Activated T-helper 17 cell treated with anti-CD3 and anti-CD28 coated beads, Interleukin-2, amount 50 U/mL, for 72 hours (primary cell): ENCODE measurements at places on chromosomes 1 and 21.
A peak's percentile ranks its signal among the peaks of the same experiment; 100 is the strongest.

DNA sequence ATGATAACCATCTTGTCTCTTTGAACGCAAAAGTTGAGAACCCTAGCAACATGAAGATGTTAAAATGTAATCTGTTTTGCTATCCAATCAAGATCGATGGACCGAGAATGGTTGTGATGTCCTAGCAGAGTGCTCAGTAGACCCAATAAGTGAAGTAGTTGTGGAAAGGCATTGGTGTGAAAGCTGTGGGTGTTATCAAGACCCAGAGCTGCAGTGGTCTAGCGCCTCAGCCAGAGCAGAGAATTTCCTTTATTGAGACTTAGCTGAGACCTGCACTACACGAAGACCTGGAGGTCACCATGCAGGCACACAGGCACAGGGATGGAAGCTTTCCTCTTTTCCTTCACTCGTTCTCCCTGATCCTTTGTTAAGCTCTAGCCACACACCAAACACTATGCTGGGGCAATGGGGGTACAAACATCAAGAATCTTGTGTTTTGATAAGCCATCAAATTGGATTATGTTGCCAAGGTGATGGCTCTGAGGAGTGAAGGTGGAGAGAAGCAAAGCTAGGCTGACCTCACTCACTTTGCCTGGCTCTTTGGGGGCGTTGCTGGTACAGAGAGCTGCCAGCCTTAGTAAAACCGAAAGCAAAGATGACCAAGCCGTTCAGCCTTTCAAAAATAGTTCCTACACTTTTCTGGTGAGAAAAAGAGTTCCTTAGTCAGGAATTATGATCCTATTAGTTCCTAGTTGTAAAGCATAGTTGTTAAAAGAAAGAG is 24.1 kb downstream of the METTL13 start:
- peak; percentile 80 for ATAC-seq

- ATAC-seq: no peak
Measured at GRCh38 chr1:94265906-94266305, 28.5 kb upstream of the ARHGAP29 start.

- peak; percentile 54 for ATAC-seq
Measured at GRCh38 chr21:41953831-41954653, at the start of gene C2CD2. TSS of gene C2CD2 (minus strand) at chr21:41954018. CDS start at chr21:41953648, 370 bp downstream.

DNA sequence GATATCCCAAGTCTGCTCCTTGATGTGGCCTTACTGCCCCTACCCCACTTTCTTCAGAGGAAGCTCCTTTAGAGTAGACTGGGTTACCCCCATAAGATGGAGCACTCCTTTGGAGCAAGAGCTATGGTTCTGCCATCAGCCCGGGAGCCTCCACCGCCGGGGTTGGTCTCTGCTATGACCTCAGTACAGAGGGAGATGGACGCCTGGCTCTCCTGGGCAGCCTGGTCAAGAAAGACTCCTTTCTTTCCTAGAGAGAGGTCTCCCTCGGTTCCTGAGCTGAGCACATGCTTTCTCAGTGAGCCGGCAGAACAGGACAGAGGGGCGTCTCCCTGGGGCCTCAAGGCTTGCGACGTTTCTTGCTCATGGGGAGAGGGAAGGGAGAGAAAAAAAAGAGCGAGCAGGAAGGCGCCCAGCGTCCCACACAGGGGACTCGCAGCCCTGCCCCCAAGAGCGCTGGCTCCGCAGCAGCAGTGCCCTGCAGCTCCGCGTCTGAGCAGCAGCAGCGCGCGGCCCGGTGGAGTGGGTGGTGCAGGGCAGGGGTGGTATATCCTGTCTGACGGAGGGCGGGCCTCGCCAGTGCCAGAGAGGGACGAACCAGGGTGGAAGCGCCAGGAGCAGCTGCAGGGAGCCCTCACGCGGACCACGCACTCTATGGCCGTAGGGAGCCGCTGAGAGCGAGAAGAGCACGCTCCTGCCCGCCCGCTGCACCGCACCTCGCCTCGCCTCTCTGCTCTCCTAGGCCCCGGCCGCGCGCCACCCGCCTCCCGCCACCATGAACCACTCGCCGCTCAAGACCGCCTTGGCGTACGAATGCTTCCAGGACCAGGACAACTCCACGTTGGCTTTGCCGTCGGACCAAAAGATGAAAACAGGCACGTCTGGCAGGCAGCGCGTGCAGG is at the start of gene PKP1:
Gene PKP1, plus strand, starts transcription at position 576 of the 899 bp plus-strand sequence. Its CDS starts 197 bp downstream, at position 773.
- peak; percentile 56 for ATAC-seq

- no peak for ATAC-seq
Measured at GRCh38 chr1:95353194-95353593, 119.2 kb downstream of the RWDD3 start.

GRCh38 chr21:33755354-33755753 is 113.1 kb downstream of the ITSN1 start:
- ATAC-seq: no peak

DNA sequence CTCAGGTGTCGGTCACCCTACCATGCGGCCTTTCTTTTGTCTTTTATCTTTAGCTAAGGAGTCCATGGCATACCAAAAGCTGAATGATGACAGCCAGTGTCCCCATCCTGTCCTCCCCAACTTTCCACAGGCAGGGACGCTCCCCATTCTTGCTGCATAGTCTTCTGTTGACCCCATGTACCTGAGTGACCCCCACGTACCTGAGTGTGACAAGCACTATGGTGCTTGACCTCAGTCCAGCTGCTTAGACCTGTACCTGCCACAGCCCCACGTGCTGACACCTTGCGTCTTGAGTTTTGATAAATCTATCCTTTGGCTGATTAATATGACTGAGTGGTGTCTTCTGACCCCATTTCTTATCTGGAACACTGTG is 26.9 kb downstream of the SKI start:
- ATAC-seq: no peak

DNA sequence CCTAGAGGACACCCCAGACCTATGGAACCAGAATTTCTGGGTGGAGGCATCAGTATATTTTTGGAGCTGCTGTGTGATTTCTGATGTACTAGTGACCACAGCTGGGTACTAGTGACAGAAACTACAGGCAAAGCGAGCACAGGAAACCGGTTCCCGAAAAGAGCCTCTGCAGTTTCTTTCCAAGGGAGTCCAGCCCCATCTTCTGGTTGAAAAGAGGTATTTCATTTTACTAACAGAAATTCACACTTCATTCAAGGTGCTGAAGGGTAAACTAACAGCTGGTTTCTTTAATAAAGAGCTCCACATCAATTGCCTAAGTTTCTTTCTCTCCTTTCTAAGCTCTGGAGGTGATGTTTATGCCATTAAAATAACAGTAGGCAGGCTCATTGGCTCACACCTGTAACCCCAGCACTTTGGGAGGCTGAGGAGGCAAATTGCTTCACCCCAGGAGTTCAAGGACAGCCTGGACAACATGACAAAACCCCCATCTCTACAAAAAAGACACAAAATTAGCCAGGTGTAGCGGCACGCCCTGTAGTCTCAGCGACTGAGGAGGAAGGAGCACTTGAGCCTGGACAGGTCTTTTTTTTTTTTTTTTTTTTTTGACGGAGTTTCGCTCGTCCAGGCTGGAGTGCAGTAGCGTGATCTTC is 22.0 kb downstream of the THAP3 start:
- peak; percentile 46 for ATAC-seq

GRCh38 chr1:59414406-59415133 is 117.7 kb downstream of the FGGY start:
- ATAC-seq: no peak

GRCh38 chr1:46587069-46587468 is 17.0 kb downstream of the MKNK1 start:
- ATAC-seq: no peak

DNA sequence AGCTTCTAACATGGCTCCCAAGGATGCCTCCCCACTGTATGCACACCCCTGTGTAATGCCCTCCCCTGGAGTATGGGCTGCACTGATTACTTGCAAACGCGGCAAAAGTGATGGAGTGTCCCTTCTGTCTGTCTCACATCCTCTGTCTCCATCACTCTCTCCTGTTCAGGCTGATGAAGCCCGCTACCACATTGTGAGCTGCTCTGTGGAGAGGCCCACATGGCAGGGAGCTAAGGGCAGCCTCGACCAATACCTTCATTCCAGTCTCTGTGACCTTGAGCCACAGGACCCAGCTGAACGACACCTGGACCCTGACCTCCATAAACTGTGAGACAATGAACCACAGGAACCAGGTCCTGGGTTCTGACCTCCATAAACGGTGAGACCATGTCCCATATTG is 154.1 kb upstream of the ETV3 start:
- no peak for ATAC-seq

- peak; percentile 64 for ATAC-seq
Measured at GRCh38 chr1:167722152-167722869, 529 bp downstream of the MPZL1 start.

DNA sequence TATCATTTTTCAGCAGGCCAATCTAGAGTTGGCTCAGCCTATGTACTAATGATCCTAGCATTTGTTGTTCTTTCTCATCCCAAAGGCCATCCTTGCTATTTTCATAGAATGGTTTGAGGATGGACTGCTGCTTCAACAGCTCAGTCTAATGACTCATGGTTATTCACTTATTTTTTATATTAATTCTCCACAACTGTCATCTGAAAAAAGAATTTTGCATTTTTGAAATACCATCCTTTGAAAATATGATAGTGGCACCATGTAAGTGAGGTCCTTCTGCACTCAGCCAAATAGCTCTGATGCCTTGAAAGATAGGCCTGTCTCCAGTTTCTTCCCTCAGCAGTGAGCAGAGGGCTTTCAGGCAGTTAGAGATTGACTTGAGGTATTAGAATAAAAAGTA is 377.5 kb downstream of the LMO4 start:
- ATAC-seq: no peak

GRCh38 chr1:241926141-241926540 is 31.4 kb upstream of the BECN2 start:
- ATAC-seq: no peak

- peak; percentile 51 for ATAC-seq
Measured at GRCh38 chr1:145845144-145845513, 301 bp upstream of the NUDT17 start.

DNA sequence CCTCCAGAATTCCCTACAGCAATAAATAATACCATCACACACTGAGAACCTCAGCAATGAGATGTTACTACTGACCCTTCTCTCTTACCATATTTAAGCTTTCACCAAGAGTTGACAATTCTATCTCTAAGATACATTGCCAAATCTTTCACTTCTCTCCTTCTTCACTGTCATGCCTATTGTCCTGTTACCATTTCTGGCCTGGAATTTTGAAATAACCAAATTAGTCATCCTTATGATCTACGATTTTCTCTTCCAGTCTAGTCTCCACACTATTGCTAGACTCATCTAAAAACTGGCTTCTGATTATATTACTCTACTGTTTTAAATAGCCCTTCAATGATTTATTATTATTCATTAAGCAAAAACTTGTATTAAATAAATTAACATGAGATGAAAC is 656.1 kb upstream of the ADGRL4 start:
- ATAC-seq: no peak

DNA sequence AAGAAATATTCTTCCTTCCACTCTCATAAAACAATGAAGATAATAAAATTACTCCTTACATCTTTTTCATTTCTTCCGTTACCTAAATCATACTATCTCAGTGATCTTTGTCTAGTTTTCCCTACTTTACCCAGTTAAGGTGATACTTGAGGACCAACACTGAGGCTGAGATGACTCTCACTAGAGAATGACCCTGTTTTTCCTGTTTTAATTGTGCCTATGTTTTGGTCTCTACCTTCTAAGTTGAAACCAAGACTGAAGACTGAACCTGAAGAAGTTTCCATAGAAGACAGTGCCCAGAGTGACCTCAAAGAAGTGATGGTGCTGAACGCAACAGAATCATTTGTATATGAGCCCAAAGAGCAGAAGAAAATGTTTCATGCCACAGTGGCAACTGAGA is 25.1 kb downstream of the AIM2 start:
- ATAC-seq: peak; percentile 24

DNA sequence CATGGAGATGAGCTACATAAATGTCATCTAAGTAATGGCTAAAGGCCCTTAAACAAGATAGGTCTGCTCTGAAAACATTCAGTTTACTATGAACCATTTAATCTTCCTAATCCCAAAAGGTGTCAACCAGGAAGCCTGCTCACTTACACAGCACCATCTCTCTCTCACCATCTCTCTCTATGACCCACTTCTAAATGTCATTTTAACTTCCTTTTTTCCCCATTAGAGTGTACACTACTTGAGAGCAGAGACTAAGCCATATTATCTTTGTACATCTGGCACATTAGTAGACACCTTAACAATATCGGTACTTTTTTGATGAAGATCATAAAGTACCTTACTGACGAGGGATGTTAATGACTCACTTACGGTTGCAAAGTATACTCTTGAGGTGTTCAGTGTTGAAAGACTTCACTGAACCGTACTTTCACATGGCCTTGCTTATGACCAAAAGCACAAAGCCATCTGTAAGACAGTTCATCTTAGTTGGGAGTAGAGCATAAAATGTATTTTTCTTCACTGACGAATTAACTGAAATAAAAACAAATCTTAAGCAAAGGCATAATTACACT is 25.4 kb downstream of the FBXO42 start:
- ATAC-seq: no peak

DNA sequence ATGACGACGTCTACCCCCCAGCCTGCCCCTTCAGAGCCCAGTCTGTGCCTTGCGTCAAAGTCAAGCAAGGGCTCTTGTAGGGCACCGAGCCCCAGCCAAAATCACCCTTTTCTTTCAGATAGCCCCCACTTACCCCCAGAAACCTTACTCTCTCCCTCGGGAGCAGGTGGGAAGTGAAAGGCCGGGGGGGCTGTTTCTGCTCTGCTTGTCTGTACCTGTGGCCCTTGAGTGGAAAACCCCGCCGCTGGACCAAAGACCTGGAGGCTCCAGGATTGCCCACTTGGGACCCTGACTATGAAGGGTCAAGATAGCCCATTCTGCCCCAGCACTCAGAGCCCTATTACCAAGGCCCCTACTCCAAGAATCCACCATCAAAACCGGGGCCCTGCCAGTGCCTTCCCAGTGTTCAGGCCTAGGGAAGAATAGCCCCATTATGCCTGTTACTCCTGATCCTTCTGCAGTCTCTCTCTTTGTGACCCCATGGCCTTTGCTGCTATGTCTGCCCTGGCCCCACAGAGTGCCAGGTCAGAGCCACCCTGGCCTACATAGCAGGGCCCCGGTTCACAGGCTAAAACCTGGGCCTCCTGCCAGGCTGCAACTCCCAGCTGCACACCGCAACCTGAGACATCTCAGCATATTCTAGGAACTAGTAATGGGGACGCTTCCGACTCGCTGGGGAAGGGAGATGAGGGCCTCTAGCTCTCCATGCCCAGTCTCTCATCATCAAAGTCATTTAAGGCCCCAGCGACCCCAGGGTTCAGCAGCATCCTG is 22.2 kb upstream of the HPDL start:
- no peak for ATAC-seq

- ATAC-seq: no peak
Measured at GRCh38 chr1:29330856-29331255, 94.5 kb downstream of the PTPRU start.

GRCh38 chr1:158153746-158154444 is 26.8 kb upstream of the CD1D start:
- no peak for ATAC-seq

DNA sequence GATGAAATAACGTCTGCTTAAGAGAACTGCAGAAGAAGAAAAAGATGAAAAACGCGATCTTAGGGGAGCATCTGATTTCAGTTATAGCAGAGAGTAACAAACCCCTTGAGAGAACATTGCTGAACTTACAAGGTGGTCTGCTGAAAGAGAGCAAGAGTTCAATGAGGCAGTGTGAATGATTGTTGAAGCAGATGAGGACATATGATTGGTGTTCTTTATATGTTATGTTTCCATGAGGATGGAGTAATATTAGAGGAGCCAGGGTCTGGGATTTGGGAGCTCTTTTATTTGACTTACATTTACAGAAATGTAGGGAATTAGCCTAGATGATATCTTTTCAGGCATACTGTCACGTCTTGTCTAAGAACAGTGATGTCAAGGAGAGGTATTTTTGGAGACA is 1302.0 kb downstream of the KCNT2 start:
- no peak for ATAC-seq

GRCh38 chr1:203447151-203447550 is 28.5 kb upstream of the PRELP start:
- no peak for ATAC-seq
